Upper lobe of left lung (tissue), 6 donors: ENCODE measurements at places on chromosomes 1 and 21. TPM values are rescaled to one million over a fixed set of nuclear protein-coding genes. Genes with fewer than 3 reads are reported as not detected.

DNA sequence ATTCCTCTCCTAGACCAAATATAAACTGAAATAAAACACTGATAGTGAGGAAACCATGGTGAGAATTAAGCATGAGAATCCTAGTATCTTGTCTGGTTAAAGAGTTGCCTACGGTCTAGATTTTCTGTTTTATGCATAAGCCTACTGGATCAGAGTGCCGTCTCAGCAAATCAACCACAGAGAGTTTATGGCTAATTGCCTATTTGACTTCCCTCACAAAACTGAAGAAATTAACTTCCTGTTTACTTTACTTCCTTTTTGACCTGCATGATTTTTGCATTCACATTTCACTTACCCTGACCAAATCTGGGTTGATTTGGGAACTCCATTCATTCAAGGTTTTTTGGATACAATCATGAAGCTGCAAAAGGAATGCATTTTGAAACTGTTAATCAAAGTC, 5.0 kb downstream of the GCLM start:
- peaks cover 20% of the 10 kb centered on the region for H3K4me1 ChIP-seq
- no peak overlapping the region for H3K27ac ChIP-seq
- DNase-seq, result no peak
- peaks cover 10% of the 10 kb centered on the region for H3K36me3 ChIP-seq
- H3K4me3 ChIP-seq, result no peak overlapping the region

DNA sequence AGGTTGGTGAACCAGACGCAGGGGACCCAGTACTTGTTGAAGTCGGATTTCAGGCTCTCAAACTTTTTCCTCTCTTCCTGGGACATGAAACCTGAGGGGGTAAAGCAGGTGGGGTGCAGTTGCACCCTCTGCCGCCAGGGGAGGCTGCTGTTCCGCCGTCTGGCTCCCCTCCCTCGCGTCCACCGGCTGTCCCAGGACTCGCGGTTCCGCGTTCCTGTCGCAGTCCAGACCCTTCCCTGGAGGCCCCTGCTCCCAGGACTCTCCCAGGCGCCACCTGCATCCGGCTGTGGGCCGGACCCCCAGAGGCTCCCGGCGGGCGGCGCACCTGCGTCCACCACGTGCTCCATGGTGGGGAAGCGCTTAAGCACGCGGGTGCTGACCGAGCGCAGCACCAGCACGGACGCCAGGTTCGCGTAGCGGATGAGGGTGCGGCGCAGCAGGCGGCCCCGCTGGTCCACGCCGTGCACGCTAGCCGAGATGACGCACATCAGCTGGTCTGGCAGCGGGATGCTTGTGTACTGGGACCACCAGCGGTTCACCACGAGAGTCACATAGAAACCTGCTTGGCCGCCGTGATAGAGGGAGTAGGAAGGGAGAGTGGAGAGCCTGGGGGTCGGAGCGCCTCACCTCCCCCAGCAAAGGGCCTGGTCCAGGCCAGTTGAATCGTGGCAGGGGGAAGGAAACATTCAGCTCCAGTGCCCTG, 1.7 kb downstream of the BEST4 start:
- H3K36me3 ChIP-seq, result no peaks in the 10 kb centered on the region
- peak; percentile 84 for DNase-seq
- H3K27ac ChIP-seq, result peak overlapping the region; percentile 72
- peak overlapping the region; percentile 4 for H3K4me3 ChIP-seq
- peaks cover 30% of the 10 kb centered on the region for H3K4me1 ChIP-seq
- no peaks in the 10 kb centered on the region for H3K27me3 ChIP-seq

DNA sequence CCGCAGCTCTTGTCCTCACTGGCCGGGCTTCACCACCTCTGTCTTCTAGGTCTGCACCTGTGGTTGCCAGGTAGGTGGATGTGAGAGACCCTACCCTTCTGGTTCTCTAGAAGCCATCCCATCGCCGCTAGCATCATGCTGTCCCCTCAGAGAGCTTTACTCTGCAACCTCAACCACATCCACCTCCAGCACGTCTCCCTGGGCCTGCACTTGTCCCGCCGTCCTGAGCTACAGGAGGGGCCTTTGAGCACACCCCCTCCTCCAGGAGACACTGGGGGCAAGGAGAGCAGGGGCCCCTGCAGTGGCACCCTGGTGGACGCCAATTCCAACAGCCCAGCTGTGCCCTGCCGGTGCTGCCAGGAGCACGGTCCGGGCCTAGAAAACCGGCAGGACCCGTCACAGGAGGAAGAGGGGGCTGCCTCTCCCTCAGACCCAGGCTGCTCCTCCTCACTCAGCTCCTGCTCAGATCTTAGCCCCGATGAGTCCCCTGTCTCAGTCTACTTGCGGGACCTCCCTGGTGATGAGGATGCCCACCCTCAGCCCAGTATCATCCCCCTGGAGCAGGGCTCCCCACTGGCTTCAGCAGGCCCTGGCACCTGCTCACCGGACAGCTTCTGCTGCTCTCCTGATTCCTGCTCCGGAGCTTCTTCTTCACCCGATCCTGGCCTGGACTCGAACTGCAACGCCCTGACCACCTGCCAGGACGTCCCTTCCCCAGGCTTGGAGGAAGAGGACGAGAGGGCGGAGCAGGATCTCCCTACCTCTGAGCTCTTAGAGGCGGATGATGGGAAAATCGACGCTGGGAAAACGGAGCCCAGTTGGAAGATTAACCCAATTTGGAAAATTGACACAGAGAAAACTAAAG, 1.2 kb downstream of the RUSC1 start:
- H3K4me3 ChIP-seq, result peak overlapping the region; percentile 73
- H3K27me3 ChIP-seq, result no peaks in the 10 kb centered on the region
- peaks cover 16% of the 10 kb centered on the region for H3K36me3 ChIP-seq
- peaks cover 32% of the 10 kb centered on the region for H3K4me1 ChIP-seq
- H3K27ac ChIP-seq, result peak overlapping the region; percentile 97

DNA sequence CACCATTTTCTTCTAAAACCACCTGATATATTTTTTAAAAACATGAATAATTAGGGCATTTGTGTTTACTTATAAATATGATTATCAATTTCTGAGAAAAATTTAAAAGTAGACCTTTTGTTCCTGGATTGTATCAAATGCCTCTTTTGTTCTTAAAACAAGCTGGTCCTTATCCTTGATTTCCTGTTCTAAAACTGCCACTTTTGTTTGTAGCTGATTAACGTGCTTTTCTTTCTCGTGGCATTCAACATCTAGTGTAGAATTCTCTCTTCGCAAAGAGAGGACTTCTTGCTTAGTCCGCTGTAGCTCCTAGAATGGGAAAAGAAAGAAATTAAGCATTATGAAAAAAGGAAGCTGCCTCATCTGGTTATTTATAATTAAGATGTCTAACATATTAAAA, 25.0 kb downstream of the SASS6 start:
- no peaks in the 10 kb centered on the region for H3K4me1 ChIP-seq
- peaks cover 4% of the 10 kb centered on the region for H3K36me3 ChIP-seq
- H3K27ac ChIP-seq, result no peak overlapping the region
- H3K27me3 ChIP-seq, result no peaks in the 10 kb centered on the region

Gene PGLYRP3
- not detected for total RNA-seq

Gene KIFAP3
- 31.9 TPM for total RNA-seq

Gene EXTL1
- not detected for total RNA-seq
